ENCODE measurements at places on chromosomes 1 and 21. TPM values are rescaled to one million over a fixed set of nuclear protein-coding genes. Genes with fewer than 3 reads are reported as not detected.

Gene RHBDL2
- 0.95 TPM for polyA plus RNA-seq

DNA sequence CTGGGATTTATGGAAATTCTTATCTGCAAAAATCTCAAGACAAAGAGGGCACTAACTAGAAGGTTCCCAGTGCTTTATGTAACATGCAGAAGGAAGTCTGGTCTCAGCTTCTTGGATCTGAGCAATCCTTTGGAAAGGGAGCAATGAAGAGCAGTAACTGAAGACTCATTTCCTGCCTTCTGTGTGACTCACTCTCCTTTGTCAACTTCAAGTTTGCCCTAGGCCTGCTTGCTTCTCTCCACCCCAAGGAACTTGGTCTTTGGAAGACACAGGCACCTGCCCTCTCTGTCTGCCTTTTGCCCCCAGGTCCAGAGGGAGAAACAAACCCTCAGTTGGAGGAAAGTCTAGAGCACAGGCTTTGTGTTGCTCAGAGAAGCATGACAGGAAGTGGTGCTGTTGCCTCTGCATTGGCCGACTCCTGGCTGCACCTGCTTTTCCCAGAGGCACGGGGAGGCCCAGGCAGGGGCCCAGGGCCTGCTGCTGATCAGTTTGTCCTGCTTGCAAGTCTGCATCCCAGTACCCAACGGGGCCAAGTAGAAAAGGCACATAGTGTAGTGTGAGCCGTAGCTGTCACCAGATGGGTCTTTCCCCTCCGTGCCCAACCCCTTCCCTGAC is 137.2 kb downstream of the DHRS3 start:
- DNase-seq = no peak

- no peak for DNase-seq
Measured at GRCh38 chr1:205967554-205968335, 24.5 kb upstream of the SLC26A9 start.

- no peak for DNase-seq
Measured at GRCh38 chr1:100392756-100393155, 40.5 kb downstream of the CDC14A start.

DNA sequence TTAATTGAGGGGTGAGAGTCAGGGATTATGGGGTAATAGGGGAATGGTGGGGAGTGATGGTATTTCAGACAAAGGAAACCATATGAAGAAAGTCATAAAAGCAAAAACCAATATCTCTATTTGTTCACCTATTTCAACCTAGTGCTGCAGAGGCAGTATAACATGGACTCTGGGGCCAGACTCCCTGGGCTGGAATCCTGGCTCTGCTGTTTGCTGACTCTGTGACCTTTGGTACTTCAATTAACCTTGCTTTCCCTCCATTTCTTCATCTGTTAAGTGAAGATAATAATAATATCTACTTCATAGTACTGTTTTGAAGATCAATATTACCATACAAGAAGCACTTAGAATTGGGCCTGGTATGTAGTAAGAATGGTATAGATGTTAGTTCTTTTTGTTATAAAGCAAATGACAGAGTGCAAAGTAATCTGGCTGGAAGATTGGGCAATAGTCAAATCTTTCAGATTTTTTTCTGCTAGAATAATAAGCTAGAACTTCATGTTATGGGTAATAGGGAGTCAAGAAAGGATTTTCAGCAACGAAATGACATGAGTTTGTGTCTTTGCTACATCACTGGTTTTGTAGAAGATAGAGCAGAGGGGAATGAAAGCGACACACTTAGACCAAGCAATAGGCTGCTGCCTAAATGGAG is 9.0 kb downstream of the EPHX4 start:
- no peak for DNase-seq

DNA sequence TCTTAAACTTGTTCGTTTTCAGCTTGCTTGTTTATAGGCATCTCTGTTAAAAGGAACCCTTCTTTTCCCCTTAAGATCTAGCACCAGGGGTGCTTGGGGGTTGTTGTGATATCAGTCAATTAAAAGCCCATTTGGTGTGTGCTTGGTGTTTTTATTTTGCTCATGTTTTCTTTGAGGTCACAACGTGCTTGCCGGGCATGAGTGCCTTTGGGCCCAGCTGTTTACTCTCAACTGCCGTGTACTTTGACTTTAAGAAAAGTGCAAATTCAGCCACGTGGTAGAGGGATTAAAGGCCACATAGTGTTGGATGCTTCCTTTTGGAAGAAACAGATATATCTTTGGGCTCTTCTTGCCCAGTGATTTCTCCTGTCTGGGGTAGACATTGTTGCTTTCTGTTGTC is 10.5 kb downstream of the ARID1A start:
- DNase-seq = no peak

DNA sequence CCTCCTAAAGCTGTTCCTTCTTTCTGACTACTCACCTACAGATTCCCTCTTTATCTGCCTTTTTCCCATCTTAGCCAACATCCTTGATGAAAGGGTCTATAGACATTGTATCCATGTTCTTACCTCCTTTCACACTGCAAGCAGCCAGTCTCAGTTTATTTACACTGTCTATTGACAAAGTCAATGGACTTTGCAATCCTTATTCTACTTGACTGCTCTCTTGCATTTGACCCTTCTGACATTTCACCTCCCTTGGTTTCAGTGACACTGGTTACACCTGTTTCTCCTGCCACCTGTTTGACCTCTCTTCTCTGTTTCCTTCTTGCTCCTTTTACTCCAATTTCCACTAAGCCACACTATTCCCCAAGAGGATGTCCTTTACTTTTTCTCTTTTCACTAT is 224.0 kb upstream of the SNX7 start:
- no peak for DNase-seq

- no peak for DNase-seq
Measured at GRCh38 chr1:241717975-241718374, 65.9 kb downstream of the WDR64 start.

- DNase-seq = no peak
Measured at GRCh38 chr1:181255270-181255929, 166.9 kb downstream of the IER5 start.

Gene SASS6
- polyA plus RNA-seq = 7.9 TPM

Gene OR6K3
- polyA plus RNA-seq = 0.08 TPM

Gene INAVA
- polyA plus RNA-seq = 33.9 TPM

All from renal cortex interstitium (tissue), 15 donors.